Pericardium fibroblast (primary cell): ENCODE measurements at places on chromosomes 1 and 21. TPM values are rescaled to one million over a fixed set of nuclear protein-coding genes. Genes with fewer than 3 reads are reported as not detected.

GJA9 gene
- total RNA-seq, result not detected in 2 replicates

KDF1 gene
- not detected in 2 replicates for total RNA-seq

SLC41A1 gene
- total RNA-seq, result 22.0 and 24.9 TPM in 2 replicates

PEX11B gene
- total RNA-seq, result 18.6 and 22.4 TPM in 2 replicates
